Central memory CD4-positive, alpha-beta T cell (primary cell): ENCODE measurements at places on chromosomes 4 and X.

DNA sequence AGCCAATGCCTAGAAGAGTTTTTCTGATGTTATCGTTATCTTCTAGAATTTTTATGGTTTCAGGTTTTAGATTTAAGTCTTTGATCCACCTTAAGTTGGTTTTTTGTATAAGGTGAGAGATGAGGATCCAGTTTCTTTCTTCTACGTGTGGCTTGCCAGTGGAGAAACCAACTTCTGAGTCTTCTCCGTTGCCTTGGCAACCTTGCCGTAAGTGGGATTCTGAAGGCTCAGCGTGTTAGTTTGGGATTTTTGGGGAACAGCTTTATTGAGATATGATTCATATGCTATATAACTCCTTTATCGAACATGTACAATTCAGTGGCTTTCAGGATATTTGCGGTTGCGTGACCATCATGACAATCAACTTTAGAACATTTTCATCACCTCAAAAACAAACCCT is 17.7 kb downstream of the SMS start:
- DNase-seq, result no peak

- no peak for DNase-seq
Observed at GRCh38 chr4:92387459-92388069, 83.8 kb downstream of the GRID2 start.

DNA sequence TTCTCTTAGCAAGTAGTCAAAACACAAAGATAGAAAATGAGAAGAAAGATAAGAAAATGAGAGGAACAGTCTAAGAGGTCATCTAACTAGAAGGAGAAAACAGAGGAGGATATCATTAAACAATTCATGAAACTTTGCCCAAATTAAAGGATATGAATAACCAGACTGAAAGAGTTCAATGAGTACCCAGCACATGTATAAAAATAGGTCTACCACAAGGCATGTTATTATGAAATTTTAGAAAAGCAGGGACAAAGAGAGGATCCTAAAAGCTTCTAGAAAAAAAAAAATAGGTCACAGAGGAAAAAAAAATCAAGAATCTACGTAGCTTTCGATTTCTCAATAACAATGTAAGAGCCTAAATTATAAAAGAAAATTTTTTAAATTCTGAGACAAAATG is 118.5 kb downstream of the WDFY3 start:
- no peak for DNase-seq

DNA sequence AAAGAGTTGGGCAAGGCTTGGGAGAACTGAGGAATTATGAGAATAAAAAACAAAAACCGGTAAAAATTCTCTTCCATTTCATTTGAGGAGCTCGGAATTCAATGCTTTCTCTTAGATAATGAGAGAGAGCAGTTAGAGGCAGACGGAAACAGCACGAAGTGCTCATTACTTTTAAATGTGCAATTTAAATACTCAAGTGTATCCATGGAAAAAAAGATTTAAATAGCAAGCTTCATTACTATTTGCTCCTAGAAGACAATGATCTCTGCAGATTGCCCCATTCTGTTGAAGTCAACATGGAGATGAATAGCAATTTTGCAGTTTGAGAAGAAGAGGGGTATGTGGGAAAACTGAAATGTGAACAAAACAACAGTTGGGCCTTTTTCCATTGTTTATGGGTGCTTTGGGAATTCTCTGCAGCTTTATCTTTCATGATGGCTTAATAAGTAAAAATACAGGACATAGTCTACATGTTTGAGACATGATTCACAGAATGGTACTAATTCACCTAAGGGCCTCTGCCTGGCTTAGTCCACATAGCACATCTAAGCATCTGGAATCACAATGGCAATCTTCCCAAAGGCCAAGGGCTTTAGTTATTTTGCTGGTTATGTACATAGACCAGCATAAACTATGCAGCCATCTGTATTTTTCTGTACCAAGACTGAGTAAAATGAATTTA is 512.7 kb upstream of the FAT1 start:
- no peak for DNase-seq
